T-helper 2 cell (primary cell): ENCODE measurements at places on chromosomes 11 and 22.

GRCh38 chr22:17097062-17097461 lies 12.3 kb downstream of the IL17RA start:
- DNase-seq = no peak

DNA sequence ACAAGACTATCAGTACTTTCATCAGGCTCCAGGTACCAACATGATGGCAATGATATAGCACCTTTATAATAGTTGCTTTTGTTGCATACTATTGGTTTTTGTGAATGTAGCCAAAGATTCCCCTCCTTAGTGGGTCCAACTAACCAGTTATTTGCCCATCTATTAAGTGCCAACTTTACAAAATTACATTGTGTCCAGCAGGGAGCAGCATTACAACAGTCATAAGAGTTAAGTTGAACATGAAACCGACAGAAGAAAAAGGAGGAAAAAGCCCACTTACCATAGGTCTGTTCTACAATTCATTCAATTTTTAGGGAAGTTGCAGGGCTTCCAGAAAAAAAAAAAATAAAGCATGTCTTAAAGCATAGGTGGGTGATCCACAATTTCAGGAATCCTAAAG lies 21.6 kb downstream of the IMMP1L start:
- no peak for DNase-seq

DNA sequence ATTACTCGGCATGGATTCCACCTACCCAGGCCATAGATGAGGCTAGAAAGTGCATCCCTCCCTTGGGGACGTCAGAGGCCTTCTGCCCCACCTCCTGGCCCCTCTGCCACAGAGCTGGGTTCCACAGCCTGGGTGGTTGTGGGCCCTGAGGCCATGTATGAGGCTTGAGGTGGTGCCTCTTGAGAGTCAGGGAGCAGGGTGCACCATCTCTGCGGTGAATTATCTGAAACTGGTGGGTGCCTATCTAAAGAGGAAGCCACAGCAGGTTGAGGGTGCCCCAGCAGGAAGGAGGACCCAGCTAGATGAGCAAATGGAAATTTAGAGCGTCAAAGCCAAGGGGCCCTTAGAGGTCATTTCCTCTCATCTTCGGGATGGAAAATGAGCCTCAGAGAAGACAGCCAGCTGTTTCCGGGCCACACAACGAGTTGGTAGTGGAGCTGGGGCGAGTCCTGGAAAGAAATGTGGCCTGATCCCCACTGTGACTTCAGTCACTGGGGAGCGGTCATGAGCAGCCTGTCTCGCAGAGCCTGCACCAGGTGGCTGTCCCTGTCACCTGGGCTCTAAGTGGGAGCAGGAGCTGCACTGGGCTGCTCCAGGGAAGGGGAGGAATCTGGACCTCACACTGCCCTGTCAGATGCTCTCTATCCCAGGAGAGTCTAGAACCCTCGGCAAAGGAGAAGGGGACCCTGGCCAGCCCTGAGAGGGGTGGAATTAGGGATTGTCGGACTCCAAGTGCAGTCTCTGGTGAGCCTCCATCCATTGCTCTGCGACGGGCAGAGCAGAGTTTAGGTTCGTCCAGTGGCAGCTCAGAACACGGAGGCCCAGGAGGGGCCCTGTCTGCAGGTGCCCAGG lies 7.3 kb downstream of the ADORA2A start:
- peak; percentile 70 for DNase-seq

DNA sequence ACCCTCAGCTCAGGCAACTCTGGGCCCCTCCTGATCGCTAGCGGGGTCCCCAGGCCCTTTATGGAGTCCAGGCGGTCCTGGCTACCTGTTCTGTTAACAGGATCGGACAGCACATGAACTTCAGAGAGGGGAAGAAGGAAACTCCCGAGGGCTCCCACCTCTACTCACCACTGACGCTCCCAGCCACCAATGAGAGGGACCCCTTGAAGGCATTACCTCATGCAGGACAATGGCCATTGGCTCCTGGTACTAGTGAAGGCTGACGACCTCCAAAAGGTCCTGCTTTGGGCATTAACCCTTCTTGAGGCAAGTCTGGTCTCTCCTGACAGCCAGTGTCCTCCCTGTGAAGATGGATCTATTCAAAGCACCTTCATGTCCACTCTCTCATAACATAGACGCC lies 71.5 kb upstream of the LMO1 start:
- no peak for DNase-seq

DNA sequence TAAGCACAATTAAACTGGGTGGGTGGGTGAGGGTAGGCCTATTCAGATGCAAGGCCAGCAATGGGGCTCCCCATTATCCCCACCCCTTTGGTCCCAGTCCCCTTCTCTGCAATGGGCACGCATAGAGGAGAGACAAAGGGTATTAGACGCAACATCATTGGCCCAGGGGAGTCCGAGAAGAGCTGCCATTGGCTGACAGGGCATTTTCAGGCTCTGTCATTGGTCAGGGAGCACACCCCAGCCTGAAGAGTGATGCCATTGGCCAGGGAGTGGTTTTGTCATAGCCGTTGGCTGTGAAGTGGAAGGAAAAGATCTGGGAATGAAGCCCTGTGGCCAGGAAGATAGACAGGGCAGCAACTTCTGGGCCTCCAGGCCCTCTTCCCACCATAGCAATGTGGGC lies 2.8 kb upstream of the TRIM3 start:
- no peak for DNase-seq

DNA sequence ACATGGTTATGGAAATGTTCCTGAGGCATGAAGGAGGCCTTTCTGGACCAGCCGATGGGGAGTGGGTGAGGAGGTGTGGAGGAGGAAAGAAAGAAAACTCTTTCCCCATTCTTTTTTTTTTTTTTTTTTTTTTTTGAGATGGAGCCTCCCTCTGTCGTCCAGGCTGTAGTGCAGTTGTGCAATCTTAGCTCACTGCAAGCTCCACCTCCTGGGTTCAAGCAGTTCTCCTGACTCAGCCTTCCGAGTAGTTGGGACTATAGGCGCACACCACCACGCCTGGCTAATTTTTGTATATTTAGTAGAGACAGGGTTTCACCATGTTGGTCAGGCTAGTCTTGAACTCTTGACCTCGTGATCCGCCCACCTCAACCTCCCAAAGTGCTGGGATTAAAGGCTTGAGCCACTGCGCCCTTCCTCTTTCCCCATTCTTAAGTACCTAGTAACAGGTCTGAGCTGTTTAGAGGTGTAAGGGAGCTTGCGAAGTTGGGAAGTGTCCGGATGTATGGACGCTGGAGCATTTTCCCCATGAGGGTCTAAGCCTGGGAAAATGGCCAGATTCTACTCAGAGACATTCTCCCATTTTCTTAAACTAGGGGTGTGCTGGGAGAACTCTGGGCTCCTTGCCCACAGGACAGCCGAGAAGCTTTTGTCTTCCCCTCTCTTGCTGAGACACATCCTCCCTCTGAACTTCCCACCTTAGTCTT lies 135.8 kb downstream of the TEAD1 start:
- DNase-seq = no peak

DNA sequence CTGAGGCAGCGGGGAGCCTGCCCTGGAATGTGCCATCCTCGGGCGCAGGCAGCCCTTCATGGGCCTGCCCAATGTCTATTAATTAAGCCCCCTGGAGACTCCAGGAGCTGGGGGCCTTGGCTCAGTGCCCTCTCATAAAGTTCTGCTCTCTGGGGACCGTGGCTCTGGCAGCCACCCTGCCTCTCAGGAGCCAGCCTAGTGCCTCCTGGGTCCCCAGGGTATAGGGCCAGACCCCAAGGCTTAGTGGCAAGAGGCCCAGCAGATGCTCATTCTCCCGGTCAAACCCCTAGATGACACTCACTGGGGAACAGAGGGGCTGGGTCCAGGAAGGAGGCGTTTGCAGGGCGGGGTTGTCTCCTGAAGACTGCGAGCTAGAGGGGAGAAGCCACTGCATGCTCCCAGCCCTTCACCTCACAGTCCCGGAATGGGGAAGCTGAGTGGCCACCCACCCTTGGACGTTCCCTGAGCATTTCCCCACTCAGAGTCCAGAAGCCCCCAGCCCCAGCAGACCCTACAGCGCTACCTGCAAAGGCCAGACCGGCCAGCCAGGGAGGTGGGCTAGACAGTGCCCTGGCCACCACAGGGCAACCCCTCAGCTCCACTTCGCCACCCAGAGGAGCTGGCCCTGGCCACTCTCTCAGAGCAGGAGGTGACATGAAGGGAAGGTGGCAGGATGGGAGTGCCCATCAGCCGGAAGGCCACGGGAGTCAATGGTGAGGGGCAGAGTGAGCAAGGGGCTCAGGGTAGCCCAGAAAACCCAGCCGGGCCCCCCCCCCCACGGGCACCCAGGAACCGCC lies 83.0 kb downstream of the CDKN1C start:
- DNase-seq = no peak

- no peak for DNase-seq
Observed at GRCh38 chr22:19520566-19521305, 3.5 kb downstream of the CLDN5 start.
